ENCODE measurements at places on chromosomes 1 and 21.

- ATAC-seq = peak; percentile 49
These were observed 54.3 kb downstream of the NBPF6 start for GRCh38 chr1:108504447-108504846.

GRCh38 chr1:175597969-175598765 lies 145.2 kb downstream of the TNR start:
- peak; percentile 58 for ATAC-seq

DNA sequence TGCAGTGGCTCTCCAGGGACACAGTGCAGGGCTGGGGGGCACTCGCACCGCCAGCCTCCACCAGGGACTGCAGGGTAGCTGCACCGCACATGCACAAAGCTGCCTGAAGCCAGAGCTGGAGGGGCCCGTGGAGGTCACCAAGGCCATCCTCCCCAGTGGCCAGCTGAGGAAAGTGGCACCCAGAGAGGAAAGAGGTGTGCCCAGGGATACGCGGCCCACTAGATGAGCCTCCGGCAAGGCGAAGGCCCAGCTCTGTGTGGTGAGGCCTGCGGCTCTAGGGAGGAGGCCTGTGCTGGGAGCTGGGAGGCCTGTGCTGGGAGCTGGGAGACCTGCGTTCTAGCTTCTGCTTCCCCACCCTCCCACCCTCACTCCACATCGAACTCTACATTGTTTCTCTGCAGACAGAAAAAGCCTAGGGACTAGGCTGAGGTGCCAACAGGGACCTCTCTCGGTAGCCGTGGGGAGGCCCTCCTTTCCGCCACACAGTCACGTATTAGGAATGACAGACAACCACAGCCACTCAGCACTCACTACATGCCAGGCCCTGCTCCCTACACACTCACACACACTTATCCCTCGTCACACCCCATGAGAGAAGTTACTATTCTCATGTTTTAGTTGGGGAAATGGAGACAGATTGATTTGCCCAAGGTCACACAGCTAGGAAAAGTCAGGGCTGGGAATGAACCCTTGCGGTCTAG lies 921 bp upstream of the ASCL5 start:
- ATAC-seq = no peak

DNA sequence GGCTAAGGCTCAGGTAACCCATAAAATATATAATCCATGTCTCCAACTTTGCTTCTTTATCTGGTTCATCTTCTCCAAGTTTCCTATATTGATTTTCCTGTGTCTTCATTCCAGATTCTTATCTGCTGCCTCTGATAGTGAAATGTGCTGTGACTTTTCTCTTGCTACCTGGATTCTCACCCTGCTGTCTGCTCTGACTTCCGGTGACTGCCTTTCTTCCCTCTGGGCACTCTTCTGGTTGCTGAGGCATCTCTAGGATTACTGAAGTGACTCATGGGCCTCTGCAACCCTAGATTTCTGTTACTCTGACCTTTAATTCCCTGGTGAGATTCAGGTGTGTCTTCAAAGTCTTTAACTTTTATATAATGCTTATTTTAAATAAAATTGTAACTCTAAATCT lies 46.9 kb downstream of the GIPC2 start:
- ATAC-seq = no peak

DNA sequence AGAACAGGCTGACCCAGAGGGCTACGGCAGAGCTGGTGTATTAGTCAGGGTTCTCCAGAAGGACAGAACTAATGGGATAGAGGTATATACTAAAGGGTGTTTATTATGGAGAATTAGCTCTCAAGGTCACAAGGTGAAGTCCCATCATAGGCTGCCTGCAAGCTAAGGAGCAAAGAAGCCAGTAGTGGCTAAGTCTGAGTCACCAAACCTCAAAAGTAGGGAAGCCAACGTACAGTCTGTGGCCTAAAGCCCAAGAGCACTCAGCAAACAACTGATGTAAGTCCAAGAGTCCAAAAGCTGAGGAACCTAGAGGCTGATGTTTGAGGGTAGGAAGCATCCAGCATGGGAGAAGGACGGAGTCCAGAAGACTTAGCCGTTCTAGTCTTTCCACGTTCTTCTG lies 179.2 kb downstream of the BACH1 start:
- ATAC-seq = no peak

DNA sequence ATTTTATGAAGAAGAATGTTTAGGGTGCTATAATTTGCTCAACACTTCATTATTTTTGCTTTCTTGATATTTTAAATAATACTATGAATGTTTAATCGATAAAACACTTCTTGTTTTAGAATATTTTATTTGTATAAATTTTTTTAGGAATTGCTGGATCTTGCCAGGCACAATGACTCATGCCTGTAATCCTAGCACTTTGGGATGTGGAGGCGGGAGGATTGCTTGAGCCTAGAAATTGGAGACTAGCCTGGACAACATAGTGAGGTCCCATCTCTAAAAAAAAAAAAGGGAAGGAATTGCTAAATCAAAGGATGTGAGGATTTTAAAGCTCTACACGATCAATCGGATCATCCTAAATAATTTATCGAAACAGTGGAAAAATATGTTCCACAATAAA lies 17.6 kb downstream of the RNF11 start:
- no peak for ATAC-seq

DNA sequence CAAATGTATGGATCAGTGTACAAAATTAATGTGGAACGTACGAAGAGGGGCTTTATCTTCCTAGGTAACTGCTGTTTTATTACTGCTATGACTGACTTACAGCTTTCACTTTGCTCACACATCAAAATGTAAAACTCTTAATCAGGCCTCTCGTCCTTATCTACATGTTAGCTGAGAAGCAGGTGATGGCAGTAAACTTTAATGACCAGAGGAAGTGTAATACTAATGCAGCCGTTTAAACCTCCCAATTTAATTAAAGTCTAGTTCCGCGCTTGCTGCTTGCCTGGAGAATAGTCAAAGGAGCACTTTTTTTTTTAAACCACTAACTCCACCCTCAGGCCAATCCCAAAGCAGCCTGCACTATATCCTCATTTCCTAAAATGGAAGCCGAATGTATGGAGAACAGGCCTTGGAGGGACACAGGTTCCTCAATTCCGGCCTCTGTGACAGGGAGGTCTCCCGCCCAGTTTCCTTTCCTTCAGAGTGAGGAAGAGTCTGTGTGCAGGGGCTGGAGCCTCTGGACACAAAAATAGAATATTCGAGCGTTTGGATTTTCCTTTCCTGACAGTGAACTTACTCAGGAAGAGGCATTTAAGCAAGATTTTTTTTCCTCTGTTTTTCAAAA lies 36.7 kb upstream of the RASAL2 start:
- ATAC-seq = no peak

DNA sequence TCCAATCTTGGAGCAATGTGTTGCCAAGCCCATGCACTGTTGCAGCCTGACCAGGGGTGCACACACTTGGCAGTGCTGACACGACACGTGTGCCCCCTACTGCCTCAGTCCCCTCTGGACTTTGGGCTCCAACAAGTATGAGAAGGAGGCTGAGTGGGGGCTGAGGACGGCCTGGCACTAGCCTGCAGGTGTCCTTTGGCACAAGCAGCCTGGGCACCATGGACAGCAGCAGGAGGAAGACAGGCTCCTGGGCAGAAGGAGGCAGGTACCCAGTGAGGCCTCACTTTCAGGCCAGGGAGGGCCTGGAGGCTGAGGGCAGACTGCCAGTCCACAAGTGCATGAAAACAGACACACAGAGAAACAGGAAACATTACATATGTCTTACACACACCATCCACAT lies 1702.9 kb upstream of the B3GALT2 start:
- peak; percentile 47 for ATAC-seq

- no peak for ATAC-seq
These were observed 941 bp upstream of the TBCE start for GRCh38 chr1:235366286-235366685.

DNA sequence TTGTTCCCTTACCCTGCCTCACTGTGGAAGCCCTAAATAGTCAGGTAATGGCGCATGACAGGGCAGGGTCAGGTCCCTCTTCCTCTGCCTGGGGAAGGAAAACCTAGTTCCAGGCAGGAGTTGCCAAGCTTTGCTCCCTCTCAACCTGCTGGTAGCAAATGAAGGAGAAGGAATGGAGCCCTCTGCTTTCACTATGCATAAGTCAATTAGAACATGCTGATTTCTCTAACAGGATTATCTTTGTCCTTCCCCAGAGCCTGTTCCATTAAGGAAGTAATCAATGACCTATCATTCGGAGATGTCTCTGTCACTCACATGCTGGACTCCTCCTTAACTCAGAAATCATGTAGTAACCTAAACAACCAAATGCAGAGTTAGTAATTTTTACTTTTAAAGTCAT lies 161.8 kb upstream of the NFIA start:
- no peak for ATAC-seq

DNA sequence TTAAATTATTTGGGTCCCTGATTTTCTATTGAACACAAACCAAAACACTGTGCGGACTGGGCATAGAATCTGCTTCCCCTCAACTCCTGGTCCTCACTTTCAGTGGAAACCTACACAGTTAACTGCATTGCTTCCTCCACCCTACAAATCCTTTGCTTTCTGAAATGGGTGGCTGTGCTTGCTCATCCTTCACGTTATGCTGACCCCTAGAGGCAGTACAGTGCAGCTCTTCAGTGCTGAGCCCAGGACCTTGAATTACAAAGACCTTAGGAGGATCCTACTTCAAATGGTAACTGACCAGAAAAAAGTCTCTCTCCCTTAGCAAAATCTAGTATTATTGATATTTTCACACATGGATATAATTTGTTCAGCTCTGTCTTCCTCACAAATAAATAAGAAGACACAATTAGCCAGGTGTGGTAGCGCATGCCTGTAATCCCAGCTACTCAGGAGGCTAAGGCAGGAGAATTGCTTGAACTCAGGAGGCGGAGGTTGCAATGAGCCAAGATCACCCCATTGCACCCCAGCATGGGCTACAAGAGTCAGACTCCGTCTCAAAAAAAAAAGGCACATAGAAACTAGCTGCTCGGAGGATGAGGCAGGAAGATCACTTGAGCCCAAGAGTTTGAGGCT lies 63.4 kb upstream of the L1TD1 start:
- ATAC-seq = peak; percentile 71

- ATAC-seq = no peak
These were observed 3.3 kb upstream of the EPHA2 start for GRCh38 chr1:16158993-16159831.

- ATAC-seq = no peak
These were observed 36.7 kb downstream of the DNASE2B start for GRCh38 chr1:84434801-84435549.

- no peak for ATAC-seq
These were observed 107.5 kb downstream of the NEK7 start for GRCh38 chr1:198264282-198264681.

GRCh38 chr1:206496131-206496793 lies 11.1 kb upstream of the RASSF5 start:
- ATAC-seq = peak; percentile 89

- no peak for ATAC-seq
These were observed 5.8 kb downstream of the PLA2G2A start for GRCh38 chr1:19973616-19974015.

DNA sequence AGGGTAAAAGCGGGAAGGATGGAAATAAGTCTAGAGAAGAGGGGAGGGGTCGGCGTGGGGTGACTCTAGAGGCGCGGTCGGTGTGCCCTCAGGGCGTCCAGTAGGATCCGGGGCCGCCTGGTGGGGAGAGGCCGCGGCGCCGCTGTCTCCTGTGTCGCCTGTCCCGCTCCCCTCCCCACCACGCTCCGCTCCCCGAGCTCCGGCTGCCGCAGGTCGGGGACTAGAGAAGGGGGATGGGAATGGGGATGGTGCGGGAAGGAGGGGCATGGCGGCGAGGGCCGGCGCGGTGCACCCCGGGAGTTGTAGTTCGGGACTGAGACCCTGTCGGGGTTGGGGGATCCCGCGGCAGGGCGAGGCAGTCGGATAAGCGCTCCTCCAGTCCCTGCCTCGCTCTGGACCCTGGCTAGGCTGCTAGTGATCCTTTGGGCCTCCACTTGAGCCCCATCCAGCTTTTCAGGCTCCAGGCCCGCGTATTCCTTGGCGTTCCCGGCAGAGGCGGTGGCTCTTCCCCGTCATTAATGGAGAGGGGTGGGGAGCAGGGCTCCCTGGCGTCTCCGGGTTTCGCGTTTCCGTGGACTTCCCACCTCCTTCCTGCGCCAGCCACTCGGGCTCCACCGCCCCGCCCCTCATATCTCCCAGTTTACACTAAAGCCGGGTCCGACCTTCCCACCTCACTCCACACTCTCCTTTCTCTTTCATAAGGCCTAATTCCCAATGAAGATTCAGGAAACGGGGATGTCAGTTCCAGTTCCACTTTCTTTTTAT lies at the start of gene ENTREP3:
Gene ENTREP3 (minus strand): TSS at position 241 of the 765 bp plus-strand sequence. CDS start 606 bp downstream, outside the sequence.
- peak; percentile 80 for ATAC-seq

DNA sequence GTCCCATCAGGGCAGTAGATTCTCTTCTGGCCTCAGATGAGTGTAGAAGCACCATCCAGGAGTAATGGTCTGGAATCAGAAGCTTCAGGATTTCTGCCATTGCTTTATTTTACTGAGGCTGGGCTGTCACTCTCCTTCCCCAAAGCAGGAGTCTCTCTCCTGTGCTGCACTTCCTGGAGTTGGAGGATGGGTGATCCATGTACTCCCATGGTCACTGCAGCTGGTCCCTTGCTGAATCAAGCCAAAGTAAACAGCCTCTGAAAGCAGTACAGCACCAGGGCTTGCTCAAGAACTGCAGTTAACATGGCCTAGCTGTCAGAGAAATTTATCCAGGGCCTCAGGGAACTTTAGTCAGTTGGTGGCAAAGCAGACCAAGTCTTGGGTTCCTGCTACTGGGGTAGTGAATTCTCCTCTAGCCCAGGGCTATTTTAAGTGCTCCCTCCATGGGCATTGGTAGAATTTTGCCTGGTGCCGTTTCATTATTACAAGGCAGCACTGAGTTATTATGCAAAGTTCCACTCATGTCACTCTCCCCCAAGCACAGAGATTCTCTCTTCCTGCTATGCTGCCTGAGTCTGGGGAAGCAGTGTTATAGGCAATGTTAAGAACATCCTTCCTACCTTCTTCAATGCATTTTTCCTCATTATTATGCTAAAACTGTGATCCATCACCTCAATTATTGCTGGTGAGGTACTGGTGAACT lies 29.5 kb downstream of the DRAM2 start:
- ATAC-seq = no peak

DNA sequence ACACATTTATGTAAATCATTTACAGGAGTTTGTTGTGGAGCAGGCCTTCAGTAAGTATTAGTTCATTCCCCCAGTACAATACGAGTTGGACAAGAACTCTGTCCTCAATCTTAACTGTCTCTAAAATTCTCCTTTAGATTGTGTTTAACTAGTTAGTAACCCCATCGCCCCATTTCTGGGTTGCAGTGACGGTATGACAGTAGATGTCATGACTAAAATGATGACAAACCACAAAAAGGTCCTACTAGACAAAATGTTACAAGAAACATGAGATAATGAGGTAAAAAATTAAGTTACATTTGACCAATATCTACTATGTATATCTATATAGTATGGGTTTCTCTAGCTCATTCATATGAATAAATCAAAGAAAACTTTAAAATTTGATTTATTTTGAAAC lies 41.1 kb downstream of the CD58 start:
- ATAC-seq = no peak

All from stimulated activated memory B cell treated with anti-CD40 and anti-IgM and Interleukin-4, amounts not matched to agents 10 μg/mL and 1 μg/mL and 100 μg/mL, for 72 hours (primary cell).